ENCODE measurements at places on chromosomes 6 and 20.
A peak's percentile ranks its signal among the peaks of the same experiment; 100 is the strongest.

GRCh38 chr20:24118441-24119175 lies 130.0 kb upstream of the GGTLC1 start:
- DNase-seq = no peak

GRCh38 chr6:138600726-138601125 lies 101.4 kb upstream of the NHSL1 start:
- DNase-seq = no peak

DNA sequence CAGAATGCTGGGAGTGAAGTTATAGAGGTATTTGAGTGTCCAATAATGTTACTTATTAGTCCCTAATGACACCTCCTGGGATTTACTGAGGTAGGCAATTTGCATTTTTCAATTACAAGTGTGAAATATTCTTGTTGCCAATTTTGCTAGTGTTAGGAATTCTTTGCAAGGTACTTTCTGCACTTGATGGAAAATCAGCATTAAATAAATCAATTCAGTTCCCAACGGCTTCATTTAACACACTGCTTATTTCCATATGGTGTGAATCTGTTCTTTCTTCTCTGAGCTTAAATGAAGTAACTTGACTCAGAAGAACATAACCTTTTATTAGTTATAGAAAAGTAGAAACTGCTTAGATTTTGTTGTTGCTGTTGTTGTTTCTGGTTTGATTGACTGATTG lies 21.2 kb downstream of the CCN2 start:
- no peak for DNase-seq

DNA sequence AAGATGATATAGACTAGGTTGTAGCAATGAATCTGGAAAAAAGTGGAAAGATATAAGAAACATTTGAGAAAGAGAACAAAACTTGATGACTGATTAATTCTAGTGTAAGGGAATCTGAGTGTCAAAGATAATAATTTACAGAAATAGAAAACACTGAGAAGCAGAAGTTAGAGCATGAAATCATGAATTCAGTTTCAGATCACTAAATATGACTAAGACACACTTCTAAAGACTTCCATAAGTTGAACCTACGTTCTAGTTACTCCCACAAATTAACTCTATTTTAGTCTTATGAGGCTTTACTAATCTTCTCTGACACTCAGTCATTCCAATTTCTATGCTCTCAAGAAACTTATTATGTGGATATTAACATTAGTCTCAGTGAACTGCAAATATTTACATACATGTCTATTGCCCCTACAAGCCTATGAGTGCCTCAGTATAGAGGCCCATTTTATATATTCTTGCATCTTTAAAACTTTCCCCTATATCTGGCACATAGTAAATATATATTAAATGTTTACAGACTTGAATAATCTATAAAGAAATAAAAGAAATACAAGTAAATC lies 30.4 kb downstream of the IBTK start:
- no peak for DNase-seq

- no peak for DNase-seq
Measured at GRCh38 chr6:4394786-4395185, 259.4 kb upstream of the ECI2 start.

- peak; percentile 20 for DNase-seq
Measured at GRCh38 chr6:25991785-25992412, 29.3 kb downstream of the TRIM38 start.
